NCI-H1092 treated with DMSO at 0.1 percent for 48 hours (cell line): ENCODE measurements at places on chromosomes 13 and 19.

- no peak for DNase-seq
Measured at GRCh38 chr13:32234914-32235313, 80.2 kb downstream of the ZAR1L start.

DNA sequence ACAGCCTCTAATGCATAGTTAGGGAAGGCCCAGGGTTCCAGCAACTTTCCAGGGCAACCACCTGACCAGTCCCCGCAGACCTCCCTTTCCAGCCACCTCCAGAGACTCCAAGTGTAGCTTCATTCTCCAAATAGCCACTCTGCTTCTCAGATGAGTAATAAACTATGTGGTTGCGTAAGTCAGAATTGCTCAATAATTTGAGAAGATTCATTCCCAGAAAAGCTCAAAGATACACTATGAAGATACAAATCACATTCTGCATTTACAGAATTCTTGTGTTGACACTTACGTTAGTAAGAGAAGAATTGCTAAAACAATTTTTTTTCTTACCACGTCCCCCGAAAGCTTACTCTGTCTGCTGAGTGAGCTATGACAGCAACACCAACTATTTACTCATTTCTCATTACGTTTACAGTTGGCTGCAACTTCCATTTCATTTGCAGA, 8.2 kb upstream of the LATS2 start:
- DNase-seq, result no peak

DNA sequence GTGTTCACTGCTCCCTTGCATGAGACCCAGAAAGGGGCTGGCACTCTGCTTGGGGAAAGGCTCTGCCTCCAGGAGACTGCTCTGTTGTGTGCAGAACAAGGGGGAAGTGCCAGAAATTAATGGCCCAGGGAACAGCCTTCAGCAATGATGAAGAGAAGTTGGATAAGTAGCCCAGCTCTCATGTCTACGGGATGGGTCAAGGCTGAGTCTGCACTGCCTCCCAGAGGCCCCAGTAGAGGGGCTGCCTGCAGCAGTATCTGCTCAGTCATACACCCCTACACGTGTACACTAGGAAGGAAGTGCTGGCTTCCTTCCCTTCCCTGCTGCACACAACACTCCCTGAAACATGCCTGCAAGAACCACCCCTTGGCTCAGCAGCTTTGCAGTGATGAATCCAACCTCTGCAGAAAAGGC, 54.6 kb upstream of the URI1 start:
- DNase-seq, result no peak

DNA sequence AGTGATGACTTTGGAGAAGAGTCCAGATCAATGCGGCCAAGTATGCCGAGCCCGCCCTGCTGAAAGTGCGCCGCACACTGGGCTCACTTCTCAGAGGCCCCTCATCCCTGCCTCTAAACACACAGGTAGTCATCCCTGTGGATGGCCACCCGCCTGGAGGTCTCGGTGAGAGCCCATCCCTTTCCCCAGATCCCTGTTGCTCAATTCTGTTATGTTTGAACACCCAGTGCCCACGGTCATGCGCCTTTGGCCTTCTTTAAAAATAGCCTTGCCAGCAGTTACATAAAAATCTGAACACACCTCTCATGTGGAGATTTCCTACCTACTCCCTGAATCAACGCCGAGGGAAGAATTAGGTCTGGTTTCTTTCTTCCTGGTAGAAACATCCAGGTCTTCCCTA, 11.9 kb downstream of the ELAVL1 start:
- no peak for DNase-seq

- no peak for DNase-seq
Measured at GRCh38 chr19:51071095-51071405, 6.2 kb upstream of the KLK13 start.

DNA sequence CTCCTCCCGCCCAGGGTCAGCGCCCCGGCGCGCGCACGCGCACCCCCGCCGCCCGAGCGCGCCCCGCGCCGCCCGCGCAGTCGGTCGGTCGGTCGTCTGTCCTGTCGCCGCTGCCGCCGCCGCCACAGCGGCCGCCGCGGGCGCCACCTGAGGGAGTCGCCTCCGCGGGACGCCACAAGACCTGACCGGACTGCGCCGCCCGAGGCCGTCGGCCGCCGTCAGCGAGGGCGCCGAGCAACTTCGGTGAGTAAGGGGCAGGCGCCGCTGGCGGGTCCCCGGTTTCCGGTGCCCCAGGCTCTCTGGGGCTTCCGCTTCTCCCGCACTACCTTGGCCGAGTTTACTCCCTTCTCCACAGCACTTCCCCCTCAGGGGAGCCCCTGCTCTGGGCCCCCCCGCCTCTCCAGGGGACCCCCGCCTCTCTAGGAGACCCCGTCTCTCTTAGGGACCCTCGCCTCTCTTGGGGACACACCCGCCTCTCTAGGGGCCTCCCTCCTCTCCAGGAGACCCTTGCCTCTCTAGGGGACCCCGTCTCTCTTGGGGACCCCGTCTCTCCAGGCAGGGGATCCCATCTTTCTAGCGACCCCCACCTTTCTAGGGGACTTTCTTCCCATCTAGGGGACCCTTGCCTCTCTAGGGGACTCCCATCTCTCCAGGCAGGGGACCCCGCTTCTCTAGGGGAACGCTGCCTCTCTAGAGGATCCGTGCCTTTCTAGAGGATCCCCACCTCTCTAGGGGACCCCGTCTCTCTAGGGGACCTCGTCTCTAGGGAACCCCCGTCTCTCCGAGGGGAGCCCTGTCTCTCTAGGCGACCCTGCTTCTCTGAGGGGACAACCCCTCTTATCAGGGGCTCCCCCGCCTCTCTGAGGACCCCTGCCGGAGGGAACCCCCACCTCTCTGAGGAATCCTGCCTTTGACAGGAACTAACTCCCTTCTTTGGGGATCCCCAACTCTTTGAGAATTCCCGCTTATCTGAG, 19.3 kb upstream of the GATAD2A start:
- DNase-seq, result no peak

DNA sequence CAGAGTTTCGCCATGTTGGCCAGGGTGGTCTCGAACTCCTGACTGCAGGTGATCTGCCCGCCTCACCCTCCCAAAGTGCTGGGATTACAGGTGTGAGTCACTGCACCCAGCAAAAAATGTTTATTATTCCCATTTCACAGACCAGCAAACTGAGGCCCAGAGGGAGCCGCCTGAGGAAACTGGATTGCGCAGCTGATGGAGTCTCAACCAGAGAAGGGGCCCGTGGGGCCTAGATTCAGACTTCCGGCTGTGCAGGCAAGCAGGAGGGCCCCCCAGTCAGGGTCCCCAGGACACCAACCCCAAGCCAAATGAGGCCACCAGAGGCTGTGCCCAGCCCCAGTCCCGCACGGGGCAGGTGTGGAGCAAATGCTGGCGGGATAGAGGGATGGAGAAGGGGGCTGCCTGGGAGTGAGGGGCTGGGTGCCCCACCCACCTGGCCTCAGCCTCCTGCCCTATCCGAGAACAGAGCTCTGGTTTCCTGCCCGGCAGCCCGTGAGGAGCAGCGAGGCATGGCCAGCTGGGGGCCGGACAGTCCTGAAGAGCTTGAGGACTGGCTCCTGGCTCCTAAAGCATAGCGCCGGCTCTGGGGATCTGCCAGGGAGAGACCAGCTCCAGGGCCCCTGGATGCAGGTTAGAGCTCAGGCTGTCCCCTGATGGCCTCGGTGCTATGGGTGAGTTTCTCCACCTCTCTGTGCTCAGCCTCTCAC, 22.0 kb downstream of the MISP start:
- DNase-seq, result no peak

DNA sequence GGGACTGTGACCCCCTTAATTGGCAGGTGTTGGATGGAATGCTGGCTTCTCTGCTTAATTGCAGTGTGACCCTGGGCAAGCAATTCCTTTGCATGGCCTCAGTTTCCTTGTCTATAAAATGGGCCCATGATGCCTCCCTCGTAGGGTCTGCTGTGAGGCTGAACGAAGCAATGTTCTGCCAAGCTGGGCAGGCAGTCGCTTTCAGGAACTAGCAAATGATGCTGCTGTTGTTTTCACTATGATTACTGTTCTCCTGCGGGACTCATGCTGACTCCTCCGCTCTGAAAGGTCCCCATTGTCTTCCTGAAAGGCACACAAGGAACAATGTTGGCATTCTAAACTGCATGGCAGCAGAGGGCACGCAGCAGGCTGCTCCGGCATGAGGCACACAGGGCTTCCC, 6.8 kb downstream of the BICRA start:
- no peak for DNase-seq
